HEK293T (cell line): ENCODE measurements at places on chromosomes 12 and 14.

GRCh38 chr12:78764913-78765312 is 99.7 kb upstream of the SYT1 start:
- no peak for DNase-seq

DNA sequence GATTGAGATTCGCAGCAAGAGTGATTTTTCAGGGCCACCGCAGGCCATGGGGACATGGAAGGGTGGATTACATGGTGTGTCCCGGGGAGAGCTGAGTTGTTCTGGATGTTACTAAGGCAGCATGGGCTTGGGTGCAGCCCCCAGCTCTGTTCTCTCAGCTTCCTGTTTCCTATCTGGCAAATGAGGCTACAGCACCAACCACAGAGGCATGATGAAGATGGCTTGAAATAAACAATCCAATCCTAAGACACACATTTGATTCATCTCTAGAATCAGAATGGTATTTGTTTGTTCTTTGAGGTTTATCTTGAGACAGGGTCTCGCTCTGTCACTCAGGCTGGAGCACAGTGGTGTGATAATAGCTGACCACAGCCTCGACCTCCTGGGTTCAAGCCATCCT is 21.6 kb downstream of the GLTP start:
- no peak for DNase-seq

DNA sequence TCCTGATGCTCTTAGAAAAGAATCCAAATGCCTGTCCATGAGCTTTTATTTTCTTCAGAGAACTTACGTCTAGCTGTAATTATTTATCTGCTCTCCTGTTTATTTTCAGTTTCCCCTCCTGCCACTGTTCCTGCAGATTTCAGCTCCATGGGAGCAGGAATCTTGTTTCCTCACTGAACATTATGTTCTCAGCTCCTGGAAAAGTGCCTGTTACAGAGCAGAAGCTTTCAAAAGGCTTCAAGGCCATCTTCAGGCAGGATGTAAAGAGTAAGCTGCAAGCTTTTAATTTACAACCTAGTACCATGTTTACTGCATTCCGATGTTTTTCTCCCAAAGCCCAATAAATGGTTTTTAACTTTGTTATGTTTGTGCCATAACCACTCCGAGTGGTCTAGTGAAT is 98.4 kb upstream of the BTG1 start:
- DNase-seq = no peak

DNA sequence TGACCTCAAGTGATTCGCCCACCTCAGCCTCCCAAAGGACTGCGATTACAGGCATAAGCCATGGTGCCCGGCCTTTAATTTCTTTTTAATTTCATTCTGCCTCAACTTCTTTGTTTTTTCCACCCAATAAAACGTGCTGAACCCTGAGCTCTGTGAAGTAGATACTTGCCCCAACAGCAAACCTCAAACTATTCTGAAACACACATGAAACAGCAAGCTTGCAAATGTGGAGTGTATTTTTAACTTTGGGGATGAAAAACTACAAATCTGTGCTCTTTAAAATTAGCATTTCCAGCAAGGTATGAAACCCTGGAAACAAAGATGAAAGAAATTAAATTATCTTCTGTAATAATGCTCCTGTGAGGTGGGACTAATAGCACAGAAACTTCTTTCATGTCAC is 246.6 kb downstream of the ANO6 start:
- DNase-seq = no peak

GRCh38 chr12:106046301-106046846 is 92.4 kb downstream of the NUAK1 start:
- no peak for DNase-seq

- DNase-seq = peak; percentile 57
Observed at GRCh38 chr14:54818201-54819133, 84.2 kb downstream of the GCH1 start.

GRCh38 chr12:72102150-72102549 is 163.5 kb downstream of the TPH2 start:
- DNase-seq = no peak

GRCh38 chr14:38850664-38851063 is 252.4 kb downstream of the SEC23A start:
- no peak for DNase-seq

DNA sequence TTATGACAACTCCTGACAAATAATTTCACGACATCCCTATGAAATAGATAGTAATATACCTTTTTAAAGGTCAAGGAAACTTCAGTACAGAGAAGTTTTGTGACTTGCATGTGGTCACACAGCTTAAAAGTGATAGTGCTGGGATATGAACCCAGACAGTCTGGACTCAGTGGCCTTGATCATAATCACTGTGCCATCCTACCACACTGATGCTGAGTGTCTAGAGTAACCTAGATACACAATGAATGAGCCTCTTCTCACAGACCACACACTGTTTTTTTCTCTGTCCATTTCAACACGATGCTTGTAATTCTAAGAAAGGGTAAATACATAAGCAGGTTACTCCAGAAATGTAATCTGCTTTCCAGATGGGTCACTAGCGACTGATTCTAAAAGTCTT is 88.2 kb downstream of the SYNE2 start:
- DNase-seq = no peak

GRCh38 chr12:12081836-12082497 is 11.2 kb downstream of the BCL2L14 start:
- DNase-seq = peak; percentile 31

DNA sequence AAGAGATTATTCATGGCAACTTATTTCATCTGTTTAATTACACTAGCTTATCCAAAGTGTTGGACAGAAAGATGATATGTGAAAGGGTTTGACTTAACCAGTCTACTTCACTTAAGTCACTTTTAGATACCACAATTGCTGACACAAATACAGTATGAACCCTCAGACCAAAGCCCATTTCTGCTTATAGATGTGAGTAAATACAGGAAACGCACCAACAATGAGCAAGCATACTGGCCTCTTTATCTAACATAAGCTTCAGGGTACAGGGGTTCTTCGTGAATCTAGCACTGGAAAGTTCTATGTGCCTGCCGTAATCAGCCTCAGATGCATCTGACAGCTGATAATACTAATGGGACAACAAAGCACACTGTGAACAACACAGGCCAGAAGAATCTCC is 209.6 kb downstream of the MED13L start:
- DNase-seq = no peak

DNA sequence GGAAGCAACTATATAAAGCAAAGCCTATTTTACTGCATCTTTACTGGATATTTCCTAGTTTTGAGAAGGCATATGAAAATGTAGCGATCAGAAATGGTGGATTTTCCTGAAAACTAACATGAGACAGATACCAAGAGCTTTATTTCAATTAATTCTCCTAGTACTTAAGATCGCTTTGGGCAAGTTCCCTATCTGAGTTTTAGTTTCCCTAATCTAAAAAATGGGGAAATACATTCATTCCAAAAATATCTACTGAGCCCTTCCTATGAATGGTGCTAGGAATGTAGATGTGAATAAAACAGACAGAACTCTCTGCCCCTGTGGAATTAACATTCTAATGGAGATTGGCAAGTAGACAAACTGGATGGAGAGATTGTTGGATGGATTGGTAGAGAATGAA is 8.4 kb downstream of the CATSPERB start:
- DNase-seq = no peak

DNA sequence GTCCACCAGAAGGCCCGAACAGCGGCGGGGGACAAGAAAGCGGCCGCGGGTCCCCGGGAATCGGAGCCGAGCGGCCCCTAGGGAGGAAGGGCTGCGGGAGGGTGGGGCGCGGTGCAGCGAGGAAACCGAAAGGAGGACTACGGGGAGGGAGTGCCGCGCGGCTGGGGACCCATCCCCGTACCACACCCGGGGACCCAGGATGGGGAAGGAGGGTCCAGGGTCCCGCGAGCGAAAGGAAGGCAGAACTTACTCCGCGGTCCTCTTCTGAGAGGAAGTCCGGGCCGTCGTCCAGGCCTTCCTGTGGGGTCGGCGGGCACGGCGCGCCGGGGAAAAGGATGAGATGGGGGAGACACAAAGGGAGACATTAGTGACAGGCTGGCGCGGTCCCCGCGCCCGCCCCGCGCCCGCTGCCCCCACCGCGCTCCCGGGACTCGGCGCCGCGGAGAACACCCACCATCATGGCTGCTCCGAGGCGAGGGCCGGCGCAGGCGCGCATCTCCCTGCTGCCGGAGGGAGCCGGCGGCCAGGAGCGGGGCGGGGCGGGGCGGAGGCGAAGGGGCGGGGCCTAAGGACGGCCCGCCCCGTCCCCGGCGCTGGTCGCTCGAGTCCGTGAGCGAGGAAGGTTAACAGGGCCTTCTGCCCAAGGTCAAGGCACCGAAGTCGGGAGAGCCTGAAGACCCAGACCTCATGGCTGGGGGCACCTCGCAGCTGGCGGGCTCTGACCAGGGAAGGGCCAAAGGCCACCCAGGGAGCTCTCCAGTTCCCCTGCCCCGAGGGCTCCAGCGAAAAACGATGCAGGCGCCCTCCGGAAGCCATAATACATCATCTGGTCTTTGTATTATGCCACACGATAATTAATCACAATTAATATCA is at the start of gene SNX6:
TSS of gene SNX6 (minus strand) at position 492 of the 873 bp plus-strand sequence. CDS start at position 460, 32 bp downstream.
- peak; percentile 98 for DNase-seq

GRCh38 chr12:95918194-95918993 is 24.0 kb downstream of the CCDC38 start:
- DNase-seq = peak; percentile 74

DNA sequence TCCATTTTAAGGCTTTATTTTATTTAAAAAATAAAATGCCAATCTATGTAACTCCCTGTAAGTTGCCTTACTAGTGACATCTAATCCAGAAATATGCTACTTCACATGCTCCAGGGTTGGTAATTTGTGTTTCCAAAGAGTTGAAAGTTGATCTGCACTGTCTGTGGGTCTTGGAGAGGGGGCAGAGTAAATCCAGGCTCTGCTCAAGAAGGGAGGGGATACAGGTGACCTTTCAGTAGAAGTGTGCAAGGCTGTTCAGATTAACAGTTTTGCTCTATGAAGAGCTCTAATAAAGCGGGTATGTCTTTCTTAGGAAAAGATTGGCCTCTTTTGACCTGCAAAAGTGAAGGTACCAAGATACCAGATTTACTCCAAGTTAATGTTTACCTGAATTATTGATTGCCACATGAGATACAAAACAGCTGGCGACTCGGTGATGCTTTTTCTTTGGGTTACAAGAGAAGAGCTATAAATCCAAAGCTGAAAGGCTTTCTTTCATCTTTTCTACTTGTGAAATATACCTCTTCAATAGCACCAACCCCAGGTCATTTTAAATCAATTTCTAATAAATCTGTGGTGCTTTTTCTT is 75.6 kb upstream of the FLRT2 start:
- no peak for DNase-seq

DNA sequence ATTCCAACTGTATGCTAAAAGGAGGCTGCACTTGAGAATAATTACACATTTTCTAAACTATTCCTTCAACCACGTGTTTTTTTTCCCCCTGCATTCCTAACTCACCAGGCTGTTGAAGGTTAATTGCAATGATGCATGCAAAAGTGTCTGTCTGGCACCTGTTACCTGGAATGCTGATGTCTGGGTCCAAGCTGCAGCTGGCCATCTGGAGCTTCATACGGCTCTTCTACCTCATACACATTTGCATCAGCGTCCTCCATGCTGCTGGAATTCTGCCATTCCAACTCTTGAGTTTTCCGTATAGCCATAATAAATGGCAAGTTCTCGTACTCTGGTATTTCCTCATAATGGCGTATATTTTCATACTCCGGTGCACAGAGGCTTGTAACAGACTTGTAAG is 8.6 kb downstream of the FGD6 start:
- no peak for DNase-seq

GRCh38 chr12:53011889-53012288 is 5.6 kb downstream of the EIF4B start:
- DNase-seq = no peak

- no peak for DNase-seq
Observed at GRCh38 chr12:103369929-103370328, 125.8 kb downstream of the C12orf42 start.

- DNase-seq = no peak
Observed at GRCh38 chr12:129552996-129553750, 350.7 kb downstream of the TMEM132D start.

DNA sequence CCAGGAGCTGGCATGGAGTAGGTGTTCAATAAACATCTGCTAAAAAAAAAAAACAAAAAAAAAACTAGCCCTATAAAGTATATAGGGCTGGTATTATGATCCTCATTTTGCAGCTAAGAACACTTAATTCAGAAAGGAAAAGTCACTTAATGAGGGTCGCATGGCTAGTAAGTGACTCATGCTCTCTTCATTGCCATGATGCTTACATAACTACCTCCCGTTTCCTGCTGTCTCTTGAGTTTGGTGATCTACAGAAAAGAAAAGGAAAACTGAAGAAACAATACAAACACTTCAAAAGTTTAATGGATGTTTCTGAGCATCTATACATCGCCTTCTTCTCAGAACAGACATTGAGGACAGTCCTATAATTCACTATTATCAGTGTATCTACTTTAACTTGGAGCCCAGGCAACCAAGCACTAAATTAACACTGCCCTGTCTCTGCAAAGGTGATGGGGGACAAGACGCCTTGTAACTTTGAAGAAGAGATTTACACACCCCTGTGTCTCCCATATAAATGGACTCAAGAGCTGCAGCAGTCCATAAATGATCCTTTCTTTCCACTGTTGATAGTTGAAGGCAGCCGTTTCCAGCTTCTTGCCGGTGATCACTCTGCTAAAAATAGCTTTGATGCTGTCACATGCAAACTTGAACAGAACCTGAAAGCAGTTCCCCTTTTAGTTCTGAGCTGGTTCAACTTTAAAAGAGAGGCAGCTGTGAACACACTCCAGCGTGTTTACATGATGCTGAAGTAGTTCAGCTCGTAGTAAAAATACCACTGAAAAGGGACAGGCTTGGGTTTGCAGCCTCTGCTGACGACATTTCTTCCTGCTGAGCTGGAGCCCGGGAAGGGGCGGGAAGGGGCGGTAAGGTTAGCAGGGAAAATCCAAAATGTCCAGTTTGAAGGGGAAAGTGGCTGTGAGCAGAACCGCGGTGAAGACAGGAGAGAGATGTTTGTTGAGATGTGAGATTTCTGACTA is 113.3 kb downstream of the FOXN3 start:
- DNase-seq = peak; percentile 32

DNA sequence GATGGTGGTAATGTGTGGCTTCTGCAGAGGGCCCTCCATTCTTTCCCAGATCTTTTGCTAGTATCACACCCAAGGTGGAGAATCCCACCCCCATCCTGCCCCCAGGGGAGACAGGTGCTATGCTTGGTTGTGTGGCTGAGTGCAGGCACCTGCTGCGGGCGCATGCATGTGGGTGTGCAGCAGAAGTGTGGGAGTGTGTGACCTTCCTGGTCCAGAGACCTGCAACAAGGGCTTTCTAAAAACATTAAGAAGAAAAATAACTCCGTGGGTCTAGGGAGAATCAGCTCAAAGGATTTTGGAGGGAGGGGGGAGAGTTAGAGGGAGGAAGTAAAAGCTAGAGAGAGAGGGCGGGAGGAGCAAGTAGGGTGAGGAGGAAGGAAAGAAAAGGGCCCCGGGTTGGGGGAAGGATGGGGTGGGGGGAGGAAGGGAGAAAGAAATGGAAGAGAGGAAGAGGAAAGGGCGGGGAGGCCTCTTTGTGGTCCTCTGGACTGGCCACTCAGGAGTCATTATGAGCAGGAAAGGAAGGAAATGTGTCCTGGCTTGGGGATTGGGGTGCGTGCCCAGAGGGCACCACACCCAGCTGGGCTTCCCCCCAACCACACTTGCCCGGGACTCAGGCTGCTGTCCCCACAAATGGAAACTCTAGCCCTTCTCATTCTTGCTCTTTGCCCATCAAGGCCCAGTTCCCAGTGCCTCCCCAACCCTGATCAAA is 3.1 kb upstream of the FIGNL2 start:
- DNase-seq = no peak
